Caki2 (cell line): ENCODE measurements at places on chromosomes 5 and 9.
A peak's percentile ranks its signal among the peaks of the same experiment; 100 is the strongest.

- DNase-seq, result no peak
Measured at GRCh38 chr5:139431706-139432105, 7.6 kb downstream of the DNAJC18 start.

- no peak for DNase-seq
Measured at GRCh38 chr5:91061946-91062562, 321.1 kb downstream of the ARRDC3 start.

DNA sequence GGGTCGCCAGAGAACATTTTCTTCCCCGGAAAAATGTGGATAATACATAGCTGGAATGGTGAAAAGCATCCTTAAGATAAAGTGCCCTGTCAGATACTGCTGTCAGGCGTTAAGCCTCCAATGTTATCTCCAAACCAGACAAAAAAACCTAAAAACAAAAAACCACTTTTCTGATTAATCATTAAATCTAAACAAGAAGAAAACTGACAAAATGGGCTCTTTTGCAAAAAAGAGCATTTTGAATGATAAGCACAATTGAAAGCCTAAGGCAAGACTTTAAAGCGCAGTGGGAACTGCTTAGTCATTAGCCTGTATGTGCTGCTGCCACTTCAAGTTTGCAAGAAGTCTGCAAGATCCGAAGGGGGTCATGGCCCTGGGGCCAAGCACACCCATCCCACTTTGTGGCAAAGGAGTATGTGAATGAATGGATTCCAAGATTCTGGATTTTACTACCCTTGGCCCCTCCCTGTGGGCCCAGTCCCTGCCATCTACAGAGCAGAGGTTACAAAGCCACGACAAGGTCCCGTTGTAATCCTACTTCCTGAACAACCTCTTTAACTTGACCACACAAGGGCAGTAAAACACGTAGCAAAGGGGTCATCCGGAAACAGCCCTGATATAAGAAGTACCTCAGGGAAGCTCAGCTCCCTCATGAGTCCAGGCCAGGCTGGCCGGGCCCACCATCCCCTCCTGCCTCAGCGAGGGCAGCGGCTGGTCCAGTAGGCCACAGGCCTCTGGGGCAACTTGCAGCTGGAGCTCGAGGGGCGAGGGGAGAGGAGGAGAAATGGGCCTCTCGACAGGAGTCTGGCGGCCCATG lies 29.7 kb downstream of the SHB start:
- DNase-seq, result peak; percentile 56

- no peak for DNase-seq
Measured at GRCh38 chr5:82448374-82448773, 170.2 kb upstream of the RPS23 start.

DNA sequence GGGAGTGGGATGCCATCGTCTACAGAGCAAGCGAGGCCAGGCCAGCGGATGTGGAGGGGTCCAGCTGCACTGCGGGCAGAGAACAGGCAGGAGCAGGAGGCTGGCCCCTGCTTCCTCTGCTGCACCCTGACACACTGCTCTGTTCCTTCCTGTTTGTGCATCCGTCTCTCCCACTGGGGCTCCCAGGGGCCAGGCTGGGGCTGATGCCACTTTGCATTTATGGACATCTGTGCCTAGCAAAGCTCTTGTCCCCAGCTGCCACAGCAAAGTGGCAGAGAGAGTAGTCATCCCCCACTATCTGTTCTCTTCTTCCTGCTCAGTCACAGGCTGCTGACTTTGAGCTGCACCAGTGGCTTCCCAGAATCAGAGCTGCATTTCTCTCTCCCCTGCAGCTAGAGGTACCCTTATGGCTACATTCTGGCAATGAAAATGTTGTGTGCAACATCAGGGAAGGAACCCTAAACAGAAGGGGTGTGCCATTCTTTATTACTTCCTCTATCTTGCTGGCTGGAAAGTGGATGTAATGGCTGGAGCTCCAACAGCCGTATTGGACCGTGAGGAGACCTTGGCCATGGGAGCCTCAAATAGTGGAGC lies 4.2 kb upstream of the NINJ1 start:
- DNase-seq, result no peak

DNA sequence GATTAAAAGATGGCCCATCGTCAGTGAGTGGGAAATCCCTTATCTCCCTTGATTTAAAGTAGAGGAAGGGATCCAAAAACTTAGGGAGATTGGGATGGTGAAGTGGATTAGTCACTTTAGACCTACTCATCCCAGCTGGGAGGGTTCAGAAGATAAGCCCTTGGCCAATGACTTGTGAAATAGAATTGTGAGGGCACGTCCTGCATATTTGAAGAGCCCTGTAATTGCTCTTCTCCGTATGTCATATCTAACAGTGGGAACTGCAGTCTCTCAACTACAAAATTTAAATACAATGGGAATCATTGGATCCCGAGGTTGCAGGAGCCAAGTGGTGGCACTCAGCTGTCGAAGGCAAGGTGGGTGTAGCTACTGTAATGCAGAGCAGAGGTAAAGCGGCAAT lies 65.4 kb upstream of the C9orf72 start:
- DNase-seq, result no peak

DNA sequence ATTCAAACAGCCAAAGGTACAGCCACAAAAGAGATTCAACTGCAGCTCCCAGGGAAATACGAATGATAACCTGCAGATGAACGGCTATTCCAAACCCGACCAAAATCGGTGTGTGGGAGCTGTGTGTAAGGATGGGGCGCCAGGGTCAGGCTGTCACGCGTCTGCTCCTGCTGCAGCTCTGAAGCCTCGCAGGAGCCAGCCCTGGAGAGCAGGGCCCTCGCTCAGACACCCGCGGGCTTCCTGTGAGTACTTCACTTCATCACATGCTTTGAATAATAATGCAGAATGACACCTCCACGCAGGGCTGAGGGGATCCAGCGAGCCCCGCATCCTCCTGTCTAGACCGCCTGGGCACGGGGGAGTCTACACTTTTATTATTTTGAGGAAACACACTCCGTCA lies 307.5 kb upstream of the IRX2 start:
- no peak for DNase-seq

- DNase-seq, result no peak
Measured at GRCh38 chr5:88787856-88788255, 95.1 kb downstream of the MEF2C start.

- DNase-seq, result peak; percentile 55
Measured at GRCh38 chr9:136848393-136849037, 694 bp upstream of the PHPT1 start.

GRCh38 chr5:114839360-114839759 lies 330.3 kb downstream of the TRIM36 start:
- DNase-seq, result no peak

- no peak for DNase-seq
Measured at GRCh38 chr9:6152788-6153187, 62.8 kb upstream of the IL33 start.

- DNase-seq, result no peak
Measured at GRCh38 chr5:43973318-43973717, 370.3 kb downstream of the NNT start.

DNA sequence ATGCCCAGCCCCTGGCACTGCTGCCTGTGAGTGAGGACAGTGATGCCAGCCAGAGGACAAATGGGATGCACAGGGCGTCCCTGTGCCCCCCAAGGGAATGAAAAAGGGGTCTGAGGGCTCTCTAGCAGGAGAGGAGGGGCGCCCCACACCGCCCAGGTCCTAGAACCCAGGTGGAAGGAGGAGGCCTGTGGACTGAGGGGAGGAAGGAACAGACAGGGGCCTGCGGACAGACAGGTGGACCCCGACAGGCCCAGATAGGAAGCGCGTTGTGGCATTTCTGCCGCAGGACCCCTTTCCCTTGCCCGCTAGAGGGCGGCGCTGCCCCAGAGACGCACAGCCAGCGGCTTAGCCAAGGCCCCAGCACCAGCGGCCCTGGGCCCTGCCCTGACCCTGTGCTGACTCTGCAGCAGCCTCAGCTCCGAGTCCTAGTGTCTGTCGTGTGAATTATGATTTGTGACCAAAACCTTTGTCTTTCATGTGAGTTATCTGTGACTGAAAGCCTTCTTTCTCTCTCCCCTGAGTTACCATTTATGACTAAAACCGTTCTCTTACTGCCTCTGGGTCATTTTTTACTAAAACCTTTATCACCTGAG lies 30.7 kb downstream of the TRIP13 start:
- peak; percentile 53 for DNase-seq

DNA sequence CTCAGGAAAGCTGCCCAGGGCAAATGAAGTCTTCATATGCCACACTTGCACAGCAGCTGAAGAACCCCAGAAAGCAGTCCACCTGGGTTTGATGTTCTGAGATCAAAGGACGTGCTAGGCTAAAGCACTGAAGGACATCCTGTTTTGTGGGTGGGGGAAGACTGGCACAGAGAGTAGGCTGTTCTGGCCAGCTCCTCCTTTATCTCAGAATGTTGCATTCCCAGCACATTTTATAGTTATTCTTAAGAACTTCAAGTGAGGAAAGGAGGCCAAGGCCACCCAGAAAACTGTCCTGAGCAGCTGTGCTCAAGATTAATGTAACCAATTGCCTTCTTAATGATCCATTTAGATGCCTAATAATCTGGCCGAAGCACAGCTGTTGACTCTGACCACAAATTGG lies 10.9 kb downstream of the SHOC1 start:
- DNase-seq, result no peak

- DNase-seq, result peak; percentile 1
Measured at GRCh38 chr5:123344816-123345426, 78.3 kb downstream of the CEP120 start.

DNA sequence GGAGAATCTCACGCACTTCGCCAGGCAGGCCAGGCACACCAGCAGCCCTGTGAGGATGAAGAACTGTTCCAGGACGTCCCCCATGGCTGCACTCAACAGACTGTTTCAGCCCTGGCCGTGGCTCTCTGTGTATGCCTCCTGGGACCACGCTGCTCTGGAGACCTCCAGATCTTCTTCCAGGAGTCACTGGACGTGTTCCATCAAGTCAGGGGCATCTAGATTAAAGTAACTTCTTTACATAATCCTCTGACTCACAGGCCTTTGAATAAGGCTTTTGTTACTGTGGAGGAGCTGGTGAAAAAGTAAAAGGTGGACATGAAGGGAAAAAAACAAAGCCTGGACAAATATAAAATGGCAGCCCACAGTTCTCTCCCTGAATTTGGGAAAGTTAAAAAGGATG lies at the start of gene HSD17B3:
TSS of gene HSD17B3 (minus strand) at position 156 of the 400 bp plus-strand sequence. CDS start at position 84, 72 bp downstream.
- no peak for DNase-seq

- DNase-seq, result no peak
Measured at GRCh38 chr9:129319938-129320481, 141.9 kb upstream of the IER5L start.
